ENCODE measurements at places on chromosomes 13 and 19.

- DNase-seq = no peak
Observed at GRCh38 chr13:113527272-113527958, 36.9 kb upstream of the DCUN1D2 start.

DNA sequence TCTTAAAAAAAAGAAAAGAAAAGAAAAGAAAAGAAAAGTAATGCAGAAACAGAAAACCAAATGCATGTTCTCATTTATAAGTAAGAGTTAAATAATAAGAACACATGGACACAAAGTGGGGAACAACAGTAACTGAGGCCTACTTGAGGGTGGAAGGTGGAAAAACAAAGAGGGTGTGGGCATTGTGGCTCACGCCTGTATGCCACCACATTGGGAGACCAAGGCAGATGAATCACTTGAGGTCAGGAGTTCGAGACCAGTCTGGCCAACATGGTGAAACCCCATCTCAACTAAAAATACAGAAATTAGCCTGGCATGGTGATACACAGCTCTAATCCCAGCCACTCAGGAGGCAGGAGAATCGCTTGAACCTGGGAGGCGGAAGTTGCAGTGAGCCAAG lies 8.1 kb downstream of the ZNF708 start:
- no peak for DNase-seq

GRCh38 chr19:19578252-19578651 lies 40.2 kb downstream of the CILP2 start:
- DNase-seq = no peak

GRCh38 chr13:110265682-110266430 lies 41.1 kb downstream of the COL4A1 start:
- DNase-seq = no peak

DNA sequence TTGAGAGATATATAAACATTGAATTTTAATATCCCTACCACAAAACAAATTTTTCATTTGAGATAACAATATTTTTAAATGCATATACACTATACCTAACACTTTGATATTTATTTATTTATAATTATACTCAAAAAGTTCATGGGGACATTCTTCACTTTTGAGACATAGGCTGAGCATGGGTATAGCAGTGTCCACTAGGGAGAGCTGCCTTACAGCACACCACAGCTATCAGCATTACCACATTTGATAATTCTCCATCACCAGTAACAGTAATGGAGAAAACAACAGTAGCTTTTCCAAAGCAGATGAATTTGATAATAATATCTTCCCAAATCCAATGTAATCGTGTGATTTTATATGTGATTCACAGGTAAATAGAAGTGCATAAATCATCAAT lies 626.1 kb downstream of the DACH1 start:
- peak; percentile 6 for DNase-seq

DNA sequence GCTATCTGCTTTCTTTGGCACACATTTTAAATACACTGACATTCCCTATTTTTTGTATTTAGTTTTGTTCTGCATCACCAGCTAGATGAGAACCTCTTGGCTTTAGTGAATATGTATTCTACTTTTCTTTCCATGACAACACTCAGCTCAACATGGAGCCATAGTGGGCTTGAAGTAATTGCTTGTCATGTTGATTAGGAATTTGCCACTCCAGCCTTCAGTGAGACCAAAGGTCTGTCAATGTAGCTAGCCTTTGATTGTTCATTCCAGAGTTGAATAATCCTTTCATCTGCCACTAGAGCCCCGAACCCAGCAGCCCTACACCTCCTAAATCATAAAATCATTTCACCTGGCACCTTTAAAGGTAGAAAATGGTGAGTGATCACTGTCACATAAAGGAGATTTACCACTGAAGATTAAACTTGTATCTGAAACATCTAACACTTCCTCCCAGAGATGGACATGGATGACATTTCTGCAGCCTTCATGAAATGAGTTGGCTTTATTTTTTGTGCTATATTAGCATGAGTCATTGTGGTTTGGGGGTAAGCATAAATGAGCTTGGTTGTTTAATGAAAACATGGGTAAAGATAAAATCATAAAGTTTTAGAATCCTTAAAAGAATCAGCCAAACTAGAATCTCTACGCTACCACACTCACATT lies 29.2 kb upstream of the GARRE1 start:
- no peak for DNase-seq

DNA sequence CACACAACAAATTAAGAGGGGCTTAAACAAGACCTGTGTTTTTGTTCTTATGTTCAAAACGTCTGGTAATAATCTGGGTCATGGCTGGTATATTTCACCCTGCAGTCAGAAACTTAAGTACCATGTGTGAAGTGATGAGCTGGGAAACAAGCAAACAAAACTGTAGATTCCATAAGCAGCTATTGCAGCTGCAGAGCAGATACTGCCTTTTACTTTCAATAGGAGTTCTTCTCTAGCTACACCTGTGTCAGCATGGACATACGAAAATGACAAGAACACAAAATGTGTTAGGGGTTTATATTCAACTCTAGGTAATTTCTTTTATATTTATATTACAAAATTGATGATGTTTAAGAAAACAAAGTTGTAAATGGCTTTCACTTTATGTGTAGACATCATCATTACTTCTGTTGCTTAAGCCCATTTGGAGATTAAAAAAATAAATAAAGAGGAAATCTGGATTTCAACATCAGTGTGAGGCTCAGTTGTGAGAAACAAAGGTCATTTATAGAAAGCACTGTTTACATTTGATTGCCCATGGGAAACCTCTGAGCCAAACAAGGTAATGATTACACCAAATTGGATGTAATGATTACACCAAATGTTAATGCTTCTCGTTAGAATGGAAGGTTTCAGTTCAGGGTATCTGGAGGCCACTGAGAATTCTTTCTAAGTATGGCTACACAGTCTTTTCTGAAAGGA lies 451.0 kb upstream of the SLC10A2 start:
- DNase-seq = no peak

- DNase-seq = no peak
Observed at GRCh38 chr13:41326661-41327060, 15.6 kb downstream of the NAA16 start.

DNA sequence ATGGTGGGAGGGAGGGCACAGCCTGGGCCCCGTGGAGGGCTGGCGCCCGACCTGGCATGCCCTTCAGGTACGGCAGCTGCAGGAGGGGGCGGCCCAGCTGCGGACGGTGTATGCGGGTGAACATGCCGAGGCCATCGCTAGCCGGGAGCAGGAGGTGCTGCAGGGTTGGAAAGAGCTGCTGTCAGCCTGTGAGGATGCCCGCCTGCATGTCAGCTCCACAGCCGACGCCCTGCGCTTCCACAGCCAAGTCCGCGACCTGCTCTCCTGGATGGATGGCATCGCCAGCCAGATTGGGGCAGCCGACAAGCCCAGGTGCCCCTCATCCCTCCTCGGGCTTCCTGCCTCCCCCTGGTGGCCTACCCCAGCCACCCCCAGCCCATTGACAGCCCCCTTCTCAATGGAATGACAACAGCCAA lies 16.6 kb upstream of the SHKBP1 start:
- no peak for DNase-seq

DNA sequence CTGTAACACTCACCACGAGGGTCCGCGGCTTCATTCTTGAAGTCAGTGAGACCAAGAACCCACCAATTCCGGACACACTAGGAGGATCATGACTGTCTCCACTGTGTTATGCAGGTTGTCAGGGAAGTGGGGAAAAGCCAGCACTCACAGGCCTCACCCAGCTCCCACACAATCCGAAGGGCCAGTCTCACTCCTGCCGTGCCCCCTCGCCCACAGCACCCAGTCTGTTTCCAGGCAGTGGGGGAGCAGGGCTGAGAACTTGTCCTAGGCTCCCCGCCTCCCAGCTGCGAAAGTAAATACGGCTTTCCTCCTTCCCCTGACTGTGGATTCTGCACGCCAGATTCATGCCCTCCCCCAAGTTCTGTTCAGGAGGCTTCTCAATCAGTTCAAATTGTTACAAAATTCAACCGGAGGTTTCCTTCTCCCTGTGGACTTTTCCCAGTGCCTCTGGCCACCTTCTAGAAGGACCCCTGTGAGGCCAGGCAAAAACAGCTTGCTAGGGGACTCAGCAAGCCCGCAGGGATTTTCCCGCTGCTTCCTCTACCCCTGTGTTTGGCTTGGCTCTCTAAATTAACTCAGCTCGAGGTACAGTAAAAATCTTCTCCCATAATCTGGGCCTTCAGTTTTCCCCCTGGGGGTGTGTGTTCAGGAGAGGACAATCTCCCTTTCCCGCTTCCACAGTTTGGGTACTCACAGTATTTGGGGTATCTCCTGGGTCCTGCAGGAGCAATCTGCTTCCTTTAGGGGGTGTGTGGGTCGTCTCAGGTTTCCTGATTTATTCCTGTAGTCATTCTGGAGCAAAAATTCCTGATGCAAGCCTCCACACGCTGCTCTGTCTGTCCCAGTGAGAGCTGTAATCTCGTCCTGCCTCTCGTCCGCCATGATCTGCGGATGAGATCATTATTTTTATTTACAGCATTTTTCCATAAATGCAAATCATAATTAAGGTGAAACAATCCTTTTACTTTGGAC lies 899.8 kb downstream of the GPC5 start:
- no peak for DNase-seq

DNA sequence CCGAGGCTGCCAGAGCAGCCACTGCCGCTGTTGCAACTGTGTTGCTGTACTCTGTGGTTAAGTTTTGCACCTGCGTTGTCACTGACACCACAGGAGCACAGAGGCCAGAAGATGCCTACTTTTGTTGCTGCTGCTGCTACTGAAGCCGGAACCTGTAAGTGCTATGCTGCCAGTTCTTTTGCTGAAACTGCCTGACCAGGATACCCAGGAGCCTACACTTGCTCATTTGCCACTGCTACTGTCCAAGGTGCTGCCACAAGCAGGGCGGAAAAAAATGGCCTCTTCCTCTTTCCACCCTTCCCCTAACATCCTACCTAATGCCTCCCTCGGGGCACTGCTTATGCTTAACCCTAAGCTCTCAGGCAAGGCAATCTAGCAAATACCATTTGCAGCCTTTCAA lies 29.0 kb upstream of the NBEA start:
- no peak for DNase-seq

DNA sequence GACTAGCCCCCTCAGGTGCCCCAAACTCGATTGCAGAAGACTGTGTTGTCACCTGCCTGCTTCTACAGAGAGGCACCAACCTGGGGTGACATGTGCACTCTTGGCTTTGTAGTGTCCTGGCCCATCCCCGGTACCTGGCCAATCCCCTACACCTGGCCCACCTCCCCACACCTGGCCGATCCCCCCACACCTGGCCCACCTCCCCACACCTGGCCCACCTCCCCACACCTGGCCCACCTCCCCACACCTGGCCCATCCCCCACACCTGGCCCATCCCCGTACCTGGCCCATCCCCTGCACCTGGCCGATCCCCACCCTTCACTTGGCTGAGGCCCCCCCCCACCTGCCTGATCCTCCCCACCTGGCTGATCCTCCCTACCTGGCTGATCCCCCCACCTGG lies 25.4 kb downstream of the ATP11A start:
- no peak for DNase-seq

DNA sequence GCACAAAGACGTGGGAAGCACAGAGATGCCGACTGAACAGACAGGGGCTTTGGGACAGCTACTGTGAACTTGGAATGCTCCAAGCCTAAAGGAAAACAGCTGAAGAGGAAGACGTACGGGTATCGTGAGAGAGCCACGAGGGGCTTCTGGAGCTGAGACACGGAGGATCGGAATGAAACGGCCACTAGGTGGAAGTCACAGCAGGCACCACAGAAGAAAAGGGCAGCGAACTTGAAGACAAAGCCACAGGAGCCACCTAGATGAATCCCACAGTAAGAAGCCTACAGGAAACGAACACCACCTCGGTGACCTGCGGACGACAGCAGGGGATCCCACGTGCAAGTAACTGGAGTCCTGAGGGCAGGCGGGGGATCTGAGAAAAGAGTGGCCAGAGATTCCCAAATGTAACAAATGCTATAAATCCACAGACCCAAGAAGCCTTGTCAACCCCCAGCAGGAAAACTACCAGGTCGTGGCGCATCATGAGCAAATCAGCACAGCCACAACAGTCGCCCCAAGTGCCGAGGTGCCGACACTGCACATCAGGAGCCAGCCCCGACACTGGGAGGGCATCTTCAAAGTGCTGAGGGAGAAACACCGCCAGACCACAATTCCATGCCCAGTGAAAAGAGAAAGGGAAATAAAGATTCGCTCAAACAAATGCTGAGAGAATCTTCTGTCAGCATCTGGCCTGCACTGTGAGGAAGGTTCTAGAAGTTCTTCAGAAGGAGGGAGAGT lies 39.3 kb upstream of the ISYNA1 start:
- DNase-seq = no peak

DNA sequence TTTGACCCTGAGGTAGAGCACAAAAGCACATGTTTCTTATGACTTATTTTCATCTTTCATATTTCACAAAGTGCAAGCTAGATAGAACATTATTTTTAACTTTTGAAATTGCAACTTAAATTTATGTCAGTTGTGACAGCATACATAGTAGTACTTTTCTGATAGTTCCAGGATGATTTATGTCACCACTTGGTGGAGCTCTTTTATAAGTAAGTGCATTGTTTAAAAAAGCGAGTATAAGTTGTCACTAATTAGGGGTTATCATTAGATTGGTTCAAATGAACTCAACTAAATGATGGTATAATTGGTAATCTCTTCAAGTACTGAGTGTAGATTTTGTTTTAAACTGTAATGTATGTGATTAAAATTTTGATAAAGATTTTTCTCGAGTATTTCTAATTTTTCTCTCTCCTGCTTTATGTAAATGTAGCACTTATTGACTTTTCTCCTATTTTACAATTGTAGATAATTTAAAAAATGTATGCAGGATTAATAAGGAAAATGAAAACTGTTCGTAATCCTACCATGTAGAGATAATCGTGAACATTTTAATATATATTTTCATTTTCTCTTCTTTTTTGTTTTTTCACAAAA lies 31.1 kb downstream of the RB1 start:
- peak; percentile 31 for DNase-seq

- DNase-seq = no peak
Observed at GRCh38 chr13:66914155-66914554, 316.0 kb downstream of the PCDH9 start.

- DNase-seq = no peak
Observed at GRCh38 chr13:99347911-99348451, 40.8 kb upstream of the GPR183 start.

GRCh38 chr13:111958612-111959395 lies 108.1 kb upstream of the SOX1 start:
- no peak for DNase-seq

DNA sequence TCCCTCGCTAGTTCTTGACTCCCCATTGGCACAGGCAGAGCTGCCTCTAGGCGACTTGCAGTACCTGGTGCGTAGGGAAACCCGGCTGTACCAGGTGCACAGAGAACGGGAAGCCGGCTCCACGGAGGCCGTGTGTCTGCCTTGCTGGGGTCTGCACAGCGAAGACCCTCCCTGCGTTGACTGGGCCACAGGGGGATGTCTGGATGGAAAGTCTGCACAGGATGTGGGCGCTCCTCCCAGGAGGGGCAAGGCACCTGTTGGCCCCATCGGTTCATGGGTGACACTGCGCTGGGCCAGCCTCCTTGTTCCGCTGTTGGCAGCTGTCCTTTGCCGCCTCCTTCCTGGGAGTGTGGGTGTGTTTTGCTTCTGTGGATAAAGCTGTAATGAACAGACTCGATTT lies 138.3 kb downstream of the TEX29 start:
- no peak for DNase-seq

GRCh38 chr13:42603571-42603970 lies 29.6 kb downstream of the TNFSF11 start:
- DNase-seq = no peak

- peak; percentile 90 for DNase-seq
Observed at GRCh38 chr19:13079542-13079986, 23.1 kb downstream of the LYL1 start.
